ENCODE measurements at places on chromosomes 6 and 20.

- no peak for DNase-seq
Measured at GRCh38 chr6:125792680-125793079, 1.9 kb downstream of the NCOA7 start.

GRCh38 chr6:148328876-148329555, 13.6 kb upstream of the SASH1 start:
- no peak for DNase-seq

DNA sequence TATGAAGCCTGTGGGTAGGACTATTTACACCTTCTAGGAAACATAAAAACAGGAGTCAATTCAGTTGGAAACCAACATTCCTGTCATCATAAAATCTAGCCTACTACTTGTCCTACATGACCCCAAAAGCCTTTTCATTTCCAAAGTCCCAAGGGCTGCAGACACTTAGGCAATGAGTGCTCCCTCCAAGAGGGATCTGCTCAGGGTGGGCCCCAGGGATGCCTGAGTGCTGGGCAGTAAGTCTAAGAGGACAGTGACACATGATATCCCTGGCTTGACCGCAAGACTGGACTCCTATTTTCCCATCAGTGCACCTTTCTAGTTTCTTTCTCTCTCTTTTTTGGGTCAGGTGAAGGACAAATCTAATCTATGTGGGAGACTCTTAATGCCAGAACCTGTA, 1101.3 kb downstream of the GRIK2 start:
- no peak for DNase-seq

GRCh38 chr20:61385296-61385695, 133.2 kb downstream of the CDH4 start:
- DNase-seq = no peak

- DNase-seq = no peak
Measured at GRCh38 chr6:165823609-165824326, 160.7 kb upstream of the PDE10A start.

- DNase-seq = no peak
Measured at GRCh38 chr20:63377951-63378381, 16.8 kb upstream of the CHRNA4 start.

DNA sequence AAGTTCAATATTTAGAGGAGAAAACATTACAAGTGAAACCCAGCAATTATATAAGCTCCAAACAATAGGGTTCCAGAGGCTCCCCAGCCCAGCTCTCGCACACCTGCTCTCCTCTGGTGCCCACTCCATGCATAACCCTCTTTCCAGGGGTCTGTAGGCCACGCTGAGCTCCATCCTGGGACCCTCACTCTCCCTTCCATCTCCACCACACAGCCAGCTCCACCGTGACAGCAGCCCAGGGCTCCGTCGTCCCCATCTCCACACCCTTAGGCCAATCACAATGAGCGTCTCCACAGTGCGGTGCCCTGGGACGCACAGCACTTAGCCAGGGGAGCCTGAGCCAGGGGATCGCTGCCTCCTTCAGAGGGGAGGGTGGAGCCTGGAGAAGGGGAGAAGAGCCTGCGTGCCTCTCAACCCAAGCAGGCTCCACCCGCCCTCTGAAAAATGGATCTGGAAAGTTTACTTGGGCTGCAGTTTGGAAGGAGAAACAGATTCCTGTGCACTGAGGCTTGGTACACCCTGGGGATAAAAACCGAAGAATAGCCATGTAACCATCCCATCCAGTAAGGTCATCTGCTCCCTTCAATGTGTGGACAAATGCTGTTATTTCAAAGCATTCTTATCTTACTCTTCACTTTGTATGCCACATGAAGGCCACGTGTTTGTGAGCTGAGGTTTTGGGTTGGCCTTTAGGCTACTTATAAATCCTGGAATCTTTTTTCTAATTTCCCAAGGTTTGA, 72.4 kb upstream of the GGTLC1 start:
- DNase-seq = no peak

- no peak for DNase-seq
Measured at GRCh38 chr6:125818225-125818657, 27.5 kb downstream of the NCOA7 start.

- DNase-seq = no peak
Measured at GRCh38 chr6:164099269-164099865, 684.8 kb downstream of the QKI start.

DNA sequence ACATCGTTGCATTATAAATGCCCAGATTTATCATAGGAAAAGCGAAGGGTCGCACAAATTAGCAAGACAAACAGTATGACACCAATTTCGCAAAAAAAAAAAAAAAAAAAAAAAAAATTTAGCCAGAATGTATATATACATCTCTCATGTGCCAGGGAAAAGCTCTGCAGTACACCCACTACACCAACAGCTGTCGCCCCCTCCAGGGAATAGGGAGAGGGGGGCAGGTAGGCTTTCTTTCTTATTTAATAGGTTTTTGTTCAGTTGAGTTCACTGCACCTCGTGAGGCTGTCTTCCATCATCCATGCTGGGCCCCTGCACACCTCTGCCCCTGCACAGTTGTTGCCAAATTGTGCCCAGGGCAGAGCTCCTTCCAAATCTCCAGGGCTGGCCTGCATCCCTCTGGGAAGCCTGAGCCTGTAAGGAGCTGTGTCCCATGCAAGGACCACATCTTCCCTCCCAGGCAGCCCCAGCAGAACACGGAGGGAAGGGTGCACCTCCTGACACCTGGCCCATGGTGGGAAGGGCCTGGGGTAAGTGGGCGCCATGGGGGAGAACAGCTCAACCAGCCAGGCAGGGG, 85.4 kb downstream of the NINL start:
- no peak for DNase-seq

GRCh38 chr6:54107470-54108090, 3.7 kb upstream of the MLIP start:
- no peak for DNase-seq

DNA sequence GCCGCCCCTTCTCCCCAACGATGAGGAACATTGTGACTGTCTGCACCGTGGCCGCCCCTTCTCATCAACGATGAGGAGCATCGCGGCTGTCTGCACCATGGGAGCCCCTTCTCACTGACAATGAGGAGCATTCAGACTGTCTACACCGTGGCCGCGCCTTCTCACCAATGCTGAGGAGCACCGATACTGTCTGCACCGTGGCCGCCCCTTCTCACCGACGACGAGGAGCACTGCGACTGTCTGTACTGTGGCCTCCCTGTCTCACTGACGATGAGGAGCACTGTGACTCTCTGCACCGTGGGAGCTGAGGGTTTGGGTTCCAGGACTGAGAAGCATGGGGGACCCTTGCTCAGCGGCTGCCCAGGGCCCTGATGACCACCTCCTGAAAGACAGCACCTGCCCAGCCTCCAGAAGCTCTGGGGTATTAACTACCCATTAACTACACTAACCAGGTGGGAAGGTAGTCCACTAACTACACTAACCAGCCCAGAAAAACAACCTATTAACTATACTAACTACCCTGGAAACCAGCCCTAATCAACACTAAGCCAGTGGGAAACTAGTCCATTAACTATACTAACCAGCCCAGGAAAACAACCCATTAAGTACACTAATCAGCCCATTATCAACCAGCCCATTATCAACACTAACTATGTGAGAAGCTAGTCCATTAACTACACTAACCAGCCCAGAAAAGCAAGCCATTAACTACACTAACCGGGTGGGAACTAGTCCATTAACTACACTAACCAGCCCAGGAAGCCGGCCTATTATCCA, 116.9 kb downstream of the TAF4 start:
- DNase-seq = no peak

DNA sequence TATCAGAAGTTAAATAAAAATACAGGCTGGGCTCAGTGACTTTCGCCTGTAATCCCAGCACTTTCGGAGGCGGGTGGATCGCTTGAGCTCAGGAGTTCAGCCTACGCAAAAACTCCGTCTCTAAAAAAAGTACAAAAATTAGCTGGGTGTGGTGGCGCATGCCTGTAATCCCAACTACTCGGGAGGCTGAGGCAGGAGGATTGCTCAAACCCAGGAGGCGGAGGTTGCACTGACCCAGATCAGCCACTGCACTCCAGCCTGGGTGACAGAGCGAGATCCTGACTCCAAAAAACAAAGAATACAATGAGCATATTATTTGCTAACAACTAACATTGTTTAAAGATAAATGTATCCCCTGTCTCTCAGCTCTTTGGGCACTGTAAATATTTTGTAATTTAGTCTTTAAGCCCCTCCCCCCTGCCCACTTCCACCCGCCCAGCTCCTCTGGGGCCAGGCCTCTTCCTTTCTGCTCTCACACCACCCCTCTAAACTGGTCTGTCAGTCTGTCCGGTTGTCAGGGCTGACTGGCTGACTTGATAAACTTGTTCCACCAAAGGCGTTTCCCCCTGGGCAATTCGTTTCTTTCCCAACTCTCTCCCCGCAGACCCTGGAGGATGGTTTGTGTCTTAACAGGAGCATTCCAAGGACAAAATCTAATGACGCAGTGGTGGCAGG, 62.4 kb upstream of the QKI start:
- DNase-seq = no peak
